Umbilical cord (tissue), 2 donors: ENCODE measurements at places on chromosomes 6 and 20. TPM values are rescaled to one million over a fixed set of nuclear protein-coding genes. Genes with fewer than 3 reads are reported as not detected.

Gene RAET1E
- total RNA-seq = 6.3 TPM

Gene UNC5CL
- not detected for total RNA-seq

Gene ANKEF1
- total RNA-seq = 7.7 TPM

Gene MAFB
- 14.2 TPM for total RNA-seq

Gene TFAP2D
- not detected for total RNA-seq

Gene HRH3
- not detected for total RNA-seq

Gene SLC24A3
- total RNA-seq = 12.0 TPM

DNA sequence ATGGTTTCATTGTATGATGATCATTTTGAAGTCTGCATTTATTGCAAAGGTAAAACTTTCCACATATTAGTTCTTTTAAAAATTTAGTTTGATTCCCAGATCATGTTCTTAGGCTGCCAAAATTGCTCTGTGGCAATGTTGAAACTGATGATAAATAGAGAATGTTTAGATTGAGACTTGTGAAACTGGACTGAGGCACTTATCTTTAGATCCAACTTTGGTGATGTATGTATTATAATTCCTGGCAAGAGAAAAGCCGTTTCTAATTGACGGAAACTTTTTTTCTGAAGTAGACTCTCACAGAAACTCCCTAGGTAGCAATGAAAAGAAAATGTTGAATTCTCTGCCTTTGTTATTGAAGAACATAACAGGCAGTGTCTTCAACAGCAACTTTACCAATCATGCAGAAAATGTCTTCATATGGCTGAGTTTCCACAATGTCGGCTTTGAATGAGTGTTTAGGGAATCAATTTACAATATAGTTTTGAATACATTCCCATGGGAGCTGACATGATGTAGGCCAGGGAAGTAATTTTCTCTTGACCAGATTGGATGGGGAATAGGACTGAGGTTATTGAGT lies 456.2 kb downstream of the CD109 start:
- DNase-seq = no peak

GRCh38 chr20:60132827-60133670 lies 174.8 kb downstream of the CDH26 start:
- DNase-seq = no peak

DNA sequence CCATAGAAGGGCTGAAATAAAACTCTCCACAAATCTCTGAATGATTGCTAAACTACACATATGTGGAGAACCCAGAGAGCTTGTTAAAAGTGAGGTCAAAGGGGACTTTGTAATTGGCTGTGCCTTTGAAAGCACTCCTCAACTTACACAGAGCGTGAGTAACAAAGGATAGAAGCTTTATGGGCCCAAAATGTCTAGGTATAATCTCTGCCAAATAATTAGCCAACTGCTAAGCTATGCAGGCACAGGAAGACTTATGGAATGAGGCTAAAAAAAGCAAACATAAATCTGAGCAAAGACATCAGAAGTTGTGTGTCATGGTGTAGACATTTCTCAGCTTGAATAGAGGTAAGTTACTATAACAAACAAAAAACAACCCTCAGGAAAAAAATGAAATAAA lies 23.3 kb upstream of the UST start:
- no peak for DNase-seq

DNA sequence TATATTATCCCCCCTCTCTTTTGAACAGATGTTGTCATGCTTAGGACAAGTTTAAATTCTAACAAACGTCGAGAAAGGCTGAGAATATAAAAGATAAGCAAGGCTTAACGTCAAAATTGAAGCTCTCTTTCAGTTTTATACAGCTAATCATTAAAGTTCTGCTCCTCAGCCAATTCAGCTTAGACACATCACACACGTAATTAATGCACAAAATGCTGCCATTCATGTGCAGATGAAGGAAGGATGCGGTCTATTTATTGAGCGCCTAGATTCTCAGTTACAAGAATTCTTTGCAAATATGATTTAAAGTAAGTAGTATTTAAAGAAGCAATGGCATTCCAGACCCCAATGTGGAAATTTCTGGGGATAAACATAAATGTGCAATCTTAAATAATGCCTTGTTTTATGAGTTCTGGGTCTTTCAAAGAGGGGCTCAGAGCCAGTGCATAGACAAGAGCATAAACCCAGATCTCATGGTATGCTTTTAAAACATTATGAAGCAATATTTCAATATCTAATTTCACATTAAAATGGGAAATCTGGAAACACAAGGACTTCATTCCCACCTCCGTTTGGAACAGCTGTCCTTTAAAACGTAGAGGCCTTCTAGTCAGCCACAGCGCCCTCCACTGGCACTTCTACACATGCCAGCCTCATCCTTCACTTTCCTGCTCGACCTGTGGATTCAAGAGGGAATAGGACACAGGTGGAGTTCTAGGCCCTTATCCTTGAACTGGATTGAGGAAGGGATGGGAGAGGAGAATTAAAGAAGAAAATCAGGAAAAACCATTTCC lies 85.8 kb downstream of the LYRM4 start:
- DNase-seq = peak; percentile 48

GRCh38 chr6:133423242-133423641 lies 182.1 kb downstream of the EYA4 start:
- no peak for DNase-seq

DNA sequence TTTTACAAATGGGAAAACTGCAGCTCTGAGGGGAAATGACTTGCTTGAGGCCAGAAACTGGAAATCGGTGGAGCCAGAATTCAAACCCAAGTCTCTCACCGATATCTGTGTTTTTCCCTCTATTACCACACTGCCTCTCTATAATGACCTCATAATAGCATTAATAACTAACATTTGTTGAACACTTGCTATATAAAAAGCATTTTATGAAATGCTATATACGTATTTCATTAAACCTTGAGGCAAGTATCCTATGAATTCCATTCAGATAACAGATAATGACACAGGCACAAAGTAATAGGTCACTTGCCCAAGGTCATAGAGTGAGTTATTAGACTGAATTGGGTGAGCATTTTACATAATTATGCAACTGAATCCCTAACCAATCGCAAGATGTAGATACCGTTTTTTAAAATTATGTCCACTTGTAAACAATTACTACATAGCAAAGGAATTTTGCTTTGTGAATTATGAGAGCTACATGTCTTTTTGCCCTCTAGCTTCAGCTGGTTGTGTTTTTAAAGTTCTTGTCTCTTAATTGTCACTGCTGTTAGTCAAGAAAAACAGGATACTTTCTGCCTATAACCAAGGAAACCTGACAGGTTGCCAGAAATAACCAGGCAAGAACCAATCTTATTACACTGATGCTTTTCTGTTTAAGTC lies 4.7 kb downstream of the DSN1 start:
- peak; percentile 24 for DNase-seq

DNA sequence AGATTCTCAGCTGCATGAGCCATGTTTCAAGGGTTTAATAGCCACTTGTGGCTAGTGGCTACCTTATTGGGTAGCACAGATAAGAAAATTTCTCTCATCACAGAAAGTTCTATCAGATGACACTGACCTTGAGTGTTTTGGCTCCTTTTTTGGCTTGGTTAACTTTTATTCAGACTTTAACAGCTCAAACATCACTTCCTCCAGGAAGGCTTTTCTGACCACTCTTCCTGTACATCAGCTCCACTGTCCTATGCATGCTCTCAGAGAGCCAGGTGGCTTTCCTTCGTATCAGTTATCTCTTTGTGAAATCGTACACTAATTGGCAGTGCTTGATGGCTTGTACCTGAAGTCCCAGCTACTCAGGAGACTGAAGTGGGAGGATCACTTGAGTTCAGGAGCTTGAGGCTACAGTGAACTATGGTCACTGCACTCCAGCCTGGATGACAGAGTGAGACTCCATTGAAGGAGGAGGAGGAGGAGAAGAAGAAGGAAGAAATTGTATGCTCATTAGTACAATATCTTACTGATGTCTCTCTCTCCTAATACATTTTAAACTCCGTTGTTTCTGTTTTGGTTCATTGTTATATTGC lies 10.7 kb downstream of the MAFB start:
- no peak for DNase-seq

DNA sequence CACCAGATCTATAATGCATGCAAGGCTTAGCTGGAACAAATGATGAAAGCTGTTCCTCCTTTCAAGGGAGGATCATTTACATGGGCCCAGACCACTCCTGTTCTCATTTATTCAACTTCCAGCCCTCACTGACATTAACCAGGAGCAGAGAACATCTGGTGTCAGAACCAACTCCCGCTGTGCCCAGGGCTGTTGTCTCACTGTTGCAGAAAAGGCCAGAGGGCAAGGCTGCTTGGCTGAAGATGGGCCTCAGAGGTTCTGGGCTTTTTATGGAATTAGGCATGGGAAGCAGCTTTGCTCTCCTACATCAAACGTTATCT lies 164.2 kb downstream of the GMPR start:
- peak; percentile 98 for DNase-seq

DNA sequence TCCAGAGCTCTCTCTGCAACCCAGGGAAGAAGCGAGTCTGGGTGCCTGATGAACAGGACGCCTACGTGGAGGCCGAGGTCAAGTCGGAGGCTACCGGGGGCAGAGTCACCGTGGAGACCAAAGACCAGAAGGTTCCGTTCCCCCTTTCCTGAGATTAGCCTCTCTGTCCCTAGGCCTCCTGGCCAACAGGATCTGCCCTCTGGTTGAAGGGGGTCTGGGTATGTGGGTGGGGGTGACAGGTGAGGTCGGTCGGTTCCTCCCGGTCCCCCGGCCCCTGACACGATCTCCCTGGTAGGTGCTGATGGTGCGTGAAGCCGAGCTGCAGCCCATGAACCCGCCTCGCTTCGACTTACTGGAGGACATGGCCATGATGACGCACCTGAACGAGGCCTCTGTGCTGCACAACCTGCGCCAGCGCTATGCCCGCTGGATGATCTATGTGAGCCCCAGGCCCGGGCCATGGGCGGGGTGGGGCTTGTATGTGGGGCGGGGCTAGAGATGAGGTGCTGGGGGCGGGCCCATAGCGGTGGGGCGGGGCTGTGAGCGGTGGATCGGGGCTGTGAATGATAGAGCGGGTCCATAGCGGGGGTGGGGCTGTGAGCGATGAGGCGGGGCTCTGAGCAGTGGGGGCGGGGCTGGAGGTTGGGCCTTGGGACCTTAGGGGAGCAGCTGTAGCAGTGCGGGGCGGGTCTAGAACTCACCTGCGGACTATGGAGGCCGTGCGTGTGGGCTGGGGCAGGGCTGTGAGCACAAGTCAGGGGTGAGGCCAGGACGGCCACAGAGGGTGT lies 23.9 kb downstream of the MYH7B start:
- no peak for DNase-seq

GRCh38 chr6:15489261-15489962 lies 173.4 kb downstream of the DTNBP1 start:
- no peak for DNase-seq

DNA sequence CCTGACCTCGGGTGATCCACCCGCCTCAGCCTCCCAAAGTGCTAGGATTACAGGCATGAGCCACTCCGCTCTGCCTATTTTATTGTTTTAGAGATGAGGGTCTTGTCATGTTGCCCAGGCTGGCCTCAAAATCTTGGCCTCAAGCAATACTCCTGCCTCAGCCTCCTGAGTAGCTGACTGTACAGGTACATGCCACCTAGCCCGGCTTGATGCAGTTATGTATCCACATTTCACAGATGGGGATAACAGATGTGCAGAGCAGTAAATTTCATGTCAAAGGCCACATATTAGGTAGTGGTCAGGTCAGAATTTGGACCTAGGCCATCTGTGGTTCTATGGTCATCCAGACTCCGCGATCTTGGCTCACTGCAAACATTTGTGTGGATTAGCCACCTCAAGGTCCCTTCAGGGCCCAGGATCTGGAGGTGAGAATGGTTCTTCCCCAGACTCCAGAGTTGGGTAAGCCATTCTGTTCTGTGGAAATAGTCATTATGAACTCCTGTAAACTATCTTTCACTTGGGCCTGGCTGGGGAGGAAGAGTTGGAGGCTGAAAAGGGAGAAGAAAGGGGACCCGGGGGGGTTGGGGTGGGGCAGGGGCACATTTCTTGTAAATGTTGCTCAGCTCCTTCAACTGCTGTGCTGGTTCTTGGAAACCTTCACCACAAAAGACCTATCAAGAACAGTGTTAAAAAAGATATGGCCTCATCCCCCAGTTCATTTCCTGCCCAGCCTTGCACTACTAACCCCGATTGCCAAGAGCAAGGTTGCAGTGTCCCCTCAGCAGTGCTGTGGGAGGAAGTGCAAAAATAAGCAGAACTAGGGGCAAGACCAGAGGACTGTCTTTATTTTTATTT lies 13.0 kb downstream of the PIM1 start:
- DNase-seq = peak; percentile 48

GRCh38 chr6:6728169-6728941 lies 139.8 kb downstream of the LY86 start:
- DNase-seq = no peak

- no peak for DNase-seq
These were observed 42.5 kb downstream of the LYRM2 start for GRCh38 chr6:89596056-89596455.
